ENCODE measurements at places on chromosomes 5 and 9.

- no peak for DNase-seq
These were observed 73.3 kb downstream of the SLCO4C1 start for GRCh38 chr5:102222772-102223171.

DNA sequence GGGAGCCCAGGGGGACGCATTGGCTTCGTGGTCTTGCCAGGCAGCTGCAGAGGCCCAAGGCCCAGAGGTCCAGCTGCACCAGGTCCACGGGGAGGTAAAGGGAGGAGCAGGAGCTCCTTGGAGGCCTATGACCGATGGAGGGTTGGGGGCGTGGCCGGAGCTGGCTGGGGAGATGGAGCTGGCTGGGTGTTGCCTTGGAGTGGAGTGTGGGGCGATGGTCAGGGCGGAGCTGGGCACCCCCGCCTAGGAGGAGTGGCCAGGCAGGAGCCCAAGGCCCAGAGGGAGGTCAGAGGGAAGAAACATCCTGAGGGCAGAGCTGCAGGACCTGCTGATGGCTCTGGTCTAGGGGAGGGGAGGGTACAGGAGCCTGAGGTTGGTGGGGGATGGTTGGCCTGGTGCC lies 44.6 kb downstream of the KCNT1 start:
- no peak for DNase-seq

GRCh38 chr5:120258123-120258522 lies 206.0 kb upstream of the PRR16 start:
- DNase-seq = no peak

DNA sequence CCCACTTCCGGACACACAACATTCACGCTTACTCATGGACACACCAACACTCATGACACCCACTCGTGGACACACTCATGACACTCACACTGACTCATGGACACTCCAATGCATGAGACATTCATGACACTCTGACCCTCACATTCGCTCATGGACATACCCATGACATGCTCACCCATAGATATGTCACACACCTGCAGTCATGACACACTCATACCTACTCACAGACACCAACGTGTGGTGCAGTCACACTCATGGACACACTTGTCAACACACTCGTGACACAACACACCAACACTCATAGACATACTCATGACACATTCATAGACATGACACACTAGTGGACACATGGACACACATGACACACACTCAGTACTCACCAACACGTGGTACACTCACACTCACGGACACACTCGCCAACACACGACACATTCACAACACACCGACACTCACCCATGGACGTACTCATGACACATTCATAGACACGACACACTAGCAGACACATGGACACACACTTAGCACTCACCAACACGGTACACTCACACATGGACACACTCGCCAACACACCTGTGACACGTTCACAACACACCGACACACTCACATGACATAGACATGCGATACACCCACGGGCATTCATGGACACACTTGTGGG lies 73.4 kb downstream of the PHF2 start:
- DNase-seq = no peak

GRCh38 chr9:83342006-83342405 lies 196.2 kb downstream of the FRMD3 start:
- DNase-seq = peak; percentile 67

DNA sequence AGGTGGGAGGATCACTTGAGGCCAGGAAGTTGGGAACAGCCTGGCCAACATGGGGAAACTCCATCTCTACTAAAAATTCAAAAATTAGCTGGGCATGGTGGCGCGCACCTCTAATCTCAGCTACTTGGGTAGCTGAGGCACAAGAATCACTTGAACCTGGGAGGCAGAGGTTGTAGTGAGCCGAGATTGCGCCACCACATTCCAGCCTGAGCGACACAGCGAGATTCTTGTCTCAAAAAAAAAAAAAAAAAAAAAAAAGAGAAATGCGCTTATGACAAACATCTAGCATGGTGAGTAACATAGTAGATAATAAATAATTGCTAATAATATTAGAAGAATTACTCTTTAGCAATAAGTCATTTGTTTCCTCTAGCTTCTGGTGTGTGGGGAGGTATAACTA lies 25.9 kb downstream of the RUSC2 start:
- DNase-seq = no peak

- no peak for DNase-seq
These were observed 112.6 kb upstream of the PJA2 start for GRCh38 chr5:109522404-109522803.

GRCh38 chr5:100550531-100551051 lies 15.4 kb downstream of the FAM174A start:
- no peak for DNase-seq

DNA sequence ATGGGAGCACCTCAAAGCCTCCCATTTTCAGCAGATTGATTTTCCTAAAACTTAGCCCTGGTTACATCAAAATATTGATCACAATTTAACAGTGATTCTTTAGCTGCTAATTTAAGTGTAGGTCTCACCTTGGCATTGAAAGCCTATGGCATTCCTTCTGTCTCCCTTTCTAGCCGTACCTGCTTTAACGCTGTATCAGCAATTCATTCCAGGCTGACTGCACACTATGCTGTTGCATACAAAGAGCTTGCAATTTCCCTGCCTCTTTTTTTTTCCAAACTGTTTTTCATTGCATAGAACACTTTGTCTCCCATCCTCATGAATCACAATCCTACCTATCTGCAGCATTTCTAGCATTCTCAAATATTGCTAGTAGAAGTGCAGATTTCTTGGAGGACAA lies 8.9 kb upstream of the AMACR start:
- no peak for DNase-seq

DNA sequence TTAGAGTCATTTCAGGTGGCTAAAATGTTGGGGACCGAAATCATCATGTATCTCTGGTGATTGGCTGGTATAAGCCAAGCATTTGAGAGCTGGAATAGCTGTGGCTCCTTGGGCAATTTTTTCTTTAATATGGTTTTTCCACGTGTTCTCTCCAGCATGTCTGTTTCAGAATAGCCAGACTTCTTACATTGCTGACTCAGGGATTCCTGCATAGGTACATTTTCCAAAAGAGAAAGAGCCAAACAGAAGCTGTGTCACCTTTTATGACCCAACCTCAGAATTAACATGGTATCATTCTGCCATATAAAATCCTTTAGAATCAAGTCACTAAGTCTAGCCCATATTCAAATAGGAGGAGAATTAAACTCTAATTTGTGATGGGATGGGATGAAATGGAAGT lies 74.8 kb upstream of the TSLP start:
- DNase-seq = no peak

DNA sequence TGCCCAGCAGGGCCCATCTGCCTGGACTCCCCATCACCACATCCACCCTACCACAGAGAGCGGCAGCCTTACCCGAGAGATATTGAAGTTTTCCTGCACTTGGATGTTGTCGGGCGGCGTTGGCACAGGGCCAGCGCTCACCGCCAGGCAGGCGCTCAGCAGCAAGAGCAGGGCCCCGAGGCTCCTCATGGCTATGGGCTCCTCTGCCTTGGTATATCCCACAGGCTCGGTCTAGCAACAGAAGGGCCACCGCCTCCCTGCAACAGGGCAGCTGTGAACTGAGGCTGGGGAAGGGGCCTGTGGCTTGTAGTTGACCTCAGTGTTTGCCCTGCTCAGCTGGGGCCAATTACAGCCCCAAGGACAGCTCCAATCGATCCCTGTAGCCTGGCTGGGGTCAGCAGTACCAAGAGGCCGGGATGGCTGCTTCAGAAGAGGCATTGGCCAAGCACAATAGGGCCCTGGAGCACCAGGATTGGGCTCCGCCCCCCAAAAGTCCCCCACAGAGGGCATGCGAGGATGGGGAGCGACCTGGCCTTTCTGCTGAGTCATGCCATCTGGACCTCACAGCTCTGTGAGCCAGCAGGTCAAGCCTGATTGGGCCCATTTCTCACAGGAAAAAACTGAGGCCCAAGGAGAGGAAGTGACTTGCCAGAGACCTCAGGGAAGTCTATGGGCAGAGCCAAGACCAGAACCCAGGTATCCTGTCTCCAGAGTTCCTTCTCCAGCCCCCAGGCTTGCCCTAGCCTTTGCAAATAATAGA lies at the start of gene AMBP:
Gene AMBP, minus strand, starts transcription at position 280 of the 760 bp plus-strand sequence. Its CDS starts 91 bp downstream, at position 189.
- DNase-seq = no peak

GRCh38 chr9:36251428-36251827 lies 6.8 kb downstream of the GNE start:
- no peak for DNase-seq

- no peak for DNase-seq
These were observed 40.0 kb downstream of the GABRG2 start for GRCh38 chr5:162107591-162107990.

- DNase-seq = no peak
These were observed 9.6 kb upstream of the PUM3 start for GRCh38 chr9:2853517-2853916.

DNA sequence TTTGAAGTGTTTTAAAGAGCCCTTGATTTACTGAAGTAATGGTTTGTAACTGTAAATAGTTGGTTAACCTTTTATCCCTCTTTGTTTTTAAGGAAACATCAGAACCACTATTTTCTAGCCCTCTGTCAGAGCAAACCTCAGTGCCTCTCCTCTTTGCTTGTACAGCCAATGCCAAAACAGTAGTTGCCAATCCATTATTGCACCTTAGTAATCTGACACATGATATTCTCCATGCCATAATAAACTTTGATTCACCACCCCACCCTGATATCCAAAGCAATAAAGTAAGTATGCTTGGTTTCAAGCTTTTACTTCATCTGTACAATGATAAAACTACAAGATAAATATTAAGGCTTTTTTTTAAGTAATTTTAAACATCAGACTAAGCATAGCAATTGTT lies 100.8 kb downstream of the DMXL1 start:
- no peak for DNase-seq

GRCh38 chr9:84667571-84668195 lies 1.8 kb upstream of the NTRK2 start:
- no peak for DNase-seq

- DNase-seq = no peak
These were observed 102.0 kb downstream of the GABBR2 start for GRCh38 chr9:98606730-98607129.

- no peak for DNase-seq
These were observed 1809.2 kb upstream of the ACO1 start for GRCh38 chr9:30575218-30575617.

GRCh38 chr9:71774920-71775319 lies 6.6 kb upstream of the CEMIP2 start:
- DNase-seq = no peak

DNA sequence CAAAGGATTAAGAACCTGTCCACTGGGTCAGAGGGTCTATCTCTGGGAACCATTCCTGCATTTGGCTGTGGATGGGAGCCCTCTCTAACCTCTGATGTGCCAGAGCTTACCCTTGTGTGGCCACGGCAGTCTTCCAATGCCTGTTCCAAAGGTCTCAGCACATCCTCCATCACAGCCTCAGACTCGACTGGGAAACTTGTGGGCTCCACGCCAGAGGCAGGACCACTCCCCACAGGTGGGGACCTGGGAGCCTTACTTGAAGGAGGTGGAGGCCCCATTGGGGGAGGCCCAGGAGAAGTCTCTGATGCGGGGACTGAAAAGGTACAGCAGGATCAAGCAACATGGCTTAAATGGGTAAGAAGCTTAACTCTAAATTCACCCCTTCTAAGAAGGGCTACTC lies 4.4 kb downstream of the EIF4EBP3 start:
- DNase-seq = no peak

DNA sequence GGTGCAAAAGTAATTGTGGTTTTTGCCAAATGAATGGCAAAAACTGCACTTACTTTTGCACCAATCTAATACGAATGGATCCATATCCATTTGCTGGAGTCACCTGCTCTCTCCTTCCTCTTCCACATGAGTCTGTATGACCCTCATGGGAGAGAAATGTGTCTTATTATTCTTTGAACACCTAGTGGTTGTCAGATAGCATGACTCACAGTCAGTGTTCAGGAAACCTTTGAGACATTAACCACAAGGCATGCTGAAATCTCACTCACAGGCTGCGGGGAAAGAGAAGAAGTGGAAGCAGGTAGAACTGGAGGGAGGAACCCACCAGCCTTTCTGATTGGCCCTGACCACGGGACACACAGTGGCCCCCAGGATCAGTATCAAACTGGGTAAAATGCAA lies 222.8 kb upstream of the KLF4 start:
- no peak for DNase-seq

GRCh38 chr9:94096819-94097577 lies 12.7 kb downstream of the PTPDC1 start:
- DNase-seq = no peak

DNA sequence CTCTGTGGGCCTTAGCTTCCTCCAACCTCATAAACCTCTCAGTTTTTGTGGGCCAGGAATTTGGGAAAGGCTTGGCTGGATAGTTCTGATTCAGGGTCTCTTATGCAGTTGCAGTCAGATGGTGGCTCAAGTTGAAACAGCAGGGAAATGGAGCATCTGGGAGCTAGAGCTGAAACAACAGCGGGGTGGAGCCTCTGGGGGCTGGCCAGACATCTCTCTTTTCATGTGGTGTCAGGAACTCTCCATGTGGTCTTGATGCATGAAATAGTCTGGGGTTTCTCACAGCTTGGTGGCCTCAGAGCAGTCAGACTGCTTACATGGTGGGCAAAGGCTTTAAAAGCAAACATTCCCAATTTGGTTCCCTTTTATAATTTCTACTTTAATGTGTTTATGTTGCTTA lies 13.5 kb downstream of the ZNF346 start:
- peak; percentile 53 for DNase-seq

DNA sequence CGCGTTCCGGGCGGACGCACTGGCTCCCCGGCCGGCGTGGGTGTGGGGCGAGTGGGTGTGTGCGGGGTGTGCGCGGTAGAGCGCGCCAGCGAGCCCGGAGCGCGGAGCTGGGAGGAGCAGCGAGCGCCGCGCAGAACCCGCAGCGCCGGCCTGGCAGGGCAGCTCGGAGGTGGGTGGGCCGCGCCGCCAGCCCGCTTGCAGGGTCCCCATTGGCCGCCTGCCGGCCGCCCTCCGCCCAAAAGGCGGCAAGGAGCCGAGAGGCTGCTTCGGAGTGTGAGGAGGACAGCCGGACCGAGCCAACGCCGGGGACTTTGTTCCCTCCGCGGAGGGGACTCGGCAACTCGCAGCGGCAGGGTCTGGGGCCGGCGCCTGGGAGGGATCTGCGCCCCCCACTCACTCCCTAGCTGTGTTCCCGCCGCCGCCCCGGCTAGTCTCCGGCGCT lies at the start of gene DAPK1:
Gene DAPK1, plus strand, starts transcription at position 264 of the 442 bp plus-strand sequence. CDS start 1,211 bp downstream, outside the sequence.
- no peak for DNase-seq

DNA sequence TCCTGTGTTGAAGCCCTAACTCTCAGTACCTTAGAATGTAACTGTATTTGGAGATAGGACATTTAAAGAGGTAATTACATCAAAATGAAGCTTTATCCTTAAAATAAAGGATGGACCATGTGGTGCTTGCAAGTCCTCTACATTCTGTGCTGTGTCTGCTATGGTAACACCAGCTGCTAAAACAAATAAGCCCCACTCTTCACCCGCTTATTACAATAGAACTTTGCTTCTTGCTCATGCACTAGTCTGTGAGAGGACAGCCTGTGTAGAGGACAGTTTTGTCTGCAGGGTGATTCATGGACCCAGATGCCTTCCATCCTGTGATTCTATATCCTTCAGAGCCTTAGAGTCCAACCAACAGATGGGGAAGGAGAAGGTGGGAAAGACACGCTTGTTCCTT lies 12.5 kb upstream of the IGFBPL1 start:
- no peak for DNase-seq

GRCh38 chr9:89923961-89924504 lies 319.2 kb downstream of the GADD45G start:
- DNase-seq = no peak

All from eye (tissue), 1 donor.